Osteoblast (primary cell): ENCODE measurements at places on chromosomes 5 and 9. TPM values are rescaled to one million over a fixed set of nuclear protein-coding genes. Genes with fewer than 3 reads are reported as not detected.

TIMD4 gene
- not detected in 2 replicates for total RNA-seq

FNIP1 gene
- total RNA-seq = 108 and 116 TPM in 2 replicates

NRG2 gene
- 0.72 and 0.88 TPM in 2 replicates for total RNA-seq

FAM151B gene
- 13.0 and 19.2 TPM in 2 replicates for total RNA-seq

ANKRD34B gene
- not detected in 2 replicates for total RNA-seq

KCNT1 gene
- total RNA-seq = not detected in 2 replicates

TICAM2 gene
- 6.9 and 9.1 TPM in 2 replicates for total RNA-seq

DNA sequence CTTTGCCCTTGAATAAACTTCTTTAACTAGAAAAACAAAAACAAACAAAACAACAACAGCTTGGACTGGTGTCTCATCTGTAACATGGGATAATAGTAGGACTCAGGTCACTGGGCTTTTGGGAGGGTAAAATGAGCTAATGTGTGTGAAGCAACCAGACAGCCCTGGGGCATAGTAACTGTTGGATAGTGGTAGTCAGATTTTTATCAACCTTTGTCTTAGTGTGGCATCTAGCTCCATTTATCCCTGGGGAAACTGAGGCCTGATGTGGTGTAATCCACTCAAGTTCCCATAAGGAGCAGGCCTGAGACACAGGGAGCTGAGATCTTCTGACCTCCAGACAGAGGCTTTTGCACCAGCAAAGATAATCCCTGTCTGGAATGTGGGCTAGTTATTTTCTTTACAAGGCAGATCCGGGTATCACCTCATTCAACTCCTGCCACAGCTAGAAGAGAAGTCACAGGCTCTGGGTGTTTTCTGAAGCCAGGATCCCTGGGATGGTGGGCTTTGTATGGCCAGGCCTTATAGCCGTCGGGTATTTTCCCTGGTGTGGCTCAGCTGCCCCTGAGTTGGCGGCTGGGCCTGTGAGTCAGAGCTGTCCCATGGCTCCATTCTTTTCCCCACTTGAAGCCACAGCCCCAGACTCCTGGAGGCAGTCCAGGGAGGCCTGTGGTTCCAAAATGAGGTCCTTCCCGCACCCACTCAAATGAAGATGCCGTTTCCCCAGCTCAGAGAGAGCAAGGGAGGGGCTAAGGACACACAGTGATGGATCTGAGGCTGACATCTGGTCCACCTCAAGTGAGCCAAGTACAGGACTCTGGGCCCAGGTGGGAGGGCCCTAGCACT, 26.1 kb upstream of the CSF1R start:
- peaks cover 40% of the 10 kb centered on the region for H3K36me3 ChIP-seq
- peaks cover 25% of the 10 kb centered on the region for H3K4me1 ChIP-seq
- peak overlapping the region; percentile 71 for H3K27ac ChIP-seq
- DNase-seq = peak; percentile 98

DNA sequence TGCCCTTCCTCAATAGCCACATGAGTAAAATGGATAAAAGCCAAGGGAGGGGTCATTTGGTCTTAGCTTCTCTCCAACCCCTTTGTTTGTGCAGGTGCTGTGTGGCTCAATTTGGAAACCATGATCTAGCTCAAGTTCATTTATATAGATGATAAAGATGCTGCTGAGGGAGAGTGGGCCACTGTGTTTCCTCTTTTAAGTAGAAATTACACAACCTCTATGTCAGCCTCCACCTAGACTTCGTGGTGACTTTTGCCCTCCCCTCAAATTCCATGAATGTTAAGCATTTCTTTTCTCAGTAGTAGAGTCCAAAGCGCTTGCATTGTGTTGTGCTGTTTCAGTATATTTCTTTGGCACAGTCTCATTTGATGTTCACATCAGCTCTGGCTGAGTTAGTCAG, 241.4 kb downstream of the ARHGAP26 start:
- H3K4me3 ChIP-seq = no peak overlapping the region
- no peaks in the 10 kb centered on the region for H3K36me3 ChIP-seq
- no peaks in the 10 kb centered on the region for H3K27me3 ChIP-seq
- H3K4me1 ChIP-seq = peaks cover 27% of the 10 kb centered on the region
- peak overlapping the region; percentile 52 for H3K27ac ChIP-seq
- DNase-seq = peak; percentile 69

GRCh38 chr5:83718195-83718825, 2.3 kb downstream of the HAPLN1 start:
- peaks cover 22% of the 10 kb centered on the region for H3K4me1 ChIP-seq
- no peaks in the 10 kb centered on the region for H3K36me3 ChIP-seq
- peak; percentile 78 for DNase-seq
- peak overlapping the region; percentile 77 for H3K4me3 ChIP-seq

- H3K27me3 ChIP-seq = no peaks in the 10 kb centered on the region
- peaks cover 99% of the 10 kb centered on the region for H3K36me3 ChIP-seq
- H3K4me1 ChIP-seq = no peaks in the 10 kb centered on the region
- no peak overlapping the region for H3K4me3 ChIP-seq
Observed at GRCh38 chr5:151132963-151133362, 24.6 kb downstream of the ANXA6 start.

GRCh38 chr9:101579711-101580545, 14.8 kb downstream of the PPP3R2 start:
- H3K27me3 ChIP-seq = no peaks in the 10 kb centered on the region
- H3K36me3 ChIP-seq = no peaks in the 10 kb centered on the region
- H3K27ac ChIP-seq = no peak overlapping the region
- H3K4me1 ChIP-seq = no peaks in the 10 kb centered on the region
- H3K4me3 ChIP-seq = no peak overlapping the region

- no peaks in the 10 kb centered on the region for H3K4me1 ChIP-seq
- H3K27ac ChIP-seq = no peak overlapping the region
- H3K4me3 ChIP-seq = no peak overlapping the region
- H3K36me3 ChIP-seq = no peaks in the 10 kb centered on the region
- no peak for DNase-seq
- no peaks in the 10 kb centered on the region for H3K27me3 ChIP-seq
Observed at GRCh38 chr9:14741369-14741768, 18.8 kb upstream of the CER1 start.

GRCh38 chr5:1661311-1661710, 137.6 kb upstream of the LPCAT1 start:
- no peaks in the 10 kb centered on the region for H3K36me3 ChIP-seq
- H3K4me1 ChIP-seq = no peaks in the 10 kb centered on the region
- no peak overlapping the region for H3K27ac ChIP-seq
- DNase-seq = peak; percentile 60

GRCh38 chr5:99721506-99721905, 792.7 kb upstream of the CHD1 start:
- DNase-seq = no peak
- no peaks in the 10 kb centered on the region for H3K27me3 ChIP-seq
- H3K36me3 ChIP-seq = no peaks in the 10 kb centered on the region
- H3K4me1 ChIP-seq = no peaks in the 10 kb centered on the region

DNA sequence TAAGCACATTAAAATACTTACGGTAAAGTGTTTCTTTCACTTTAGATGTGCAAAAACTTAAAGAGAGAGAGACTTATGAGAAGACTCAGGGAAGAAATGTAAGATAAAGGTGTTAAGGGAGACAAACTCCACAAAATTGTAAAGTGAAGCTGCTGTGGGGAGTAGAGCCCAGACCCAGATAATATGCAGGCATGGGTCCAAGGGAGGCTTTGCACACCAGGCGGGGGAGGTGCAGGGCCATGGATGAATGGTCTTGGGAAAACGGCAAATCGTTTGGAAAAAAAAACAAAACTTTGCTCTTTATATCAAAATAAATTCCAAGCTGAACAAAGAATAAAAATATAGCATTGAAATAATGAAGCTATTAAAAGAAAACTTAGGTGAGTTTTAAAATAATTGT, 9.1 kb downstream of the SYK start:
- H3K4me1 ChIP-seq = no peaks in the 10 kb centered on the region
- H3K27ac ChIP-seq = no peak overlapping the region
- H3K4me3 ChIP-seq = no peak overlapping the region
- DNase-seq = no peak
- no peaks in the 10 kb centered on the region for H3K27me3 ChIP-seq

DNA sequence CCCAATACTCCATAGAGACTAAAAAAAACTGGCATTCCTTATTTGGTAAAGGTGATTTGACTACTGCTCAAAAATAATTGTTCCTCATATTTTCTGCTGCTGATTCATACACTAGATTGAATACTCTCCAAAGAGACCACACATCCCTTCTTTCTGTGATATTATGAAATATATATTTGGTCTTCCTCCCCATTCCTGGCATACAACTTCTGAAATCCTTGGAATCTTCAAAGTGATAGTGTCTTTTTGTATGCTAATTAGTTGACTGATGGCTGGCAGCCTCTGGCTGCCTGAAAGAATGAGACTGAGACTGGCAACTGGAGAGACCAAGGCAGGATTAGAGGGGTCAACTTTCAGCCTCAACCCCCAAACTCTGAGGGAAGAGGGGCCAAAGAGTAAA, 348.0 kb upstream of the RFX3 start:
- H3K36me3 ChIP-seq = no peaks in the 10 kb centered on the region
- H3K4me1 ChIP-seq = peaks cover 29% of the 10 kb centered on the region

GRCh38 chr9:110659891-110660541, 8.6 kb upstream of the MUSK start:
- no peaks in the 10 kb centered on the region for H3K27me3 ChIP-seq
- peaks cover 15% of the 10 kb centered on the region for H3K4me1 ChIP-seq
- H3K27ac ChIP-seq = peak overlapping the region; percentile 40
- no peak overlapping the region for H3K4me3 ChIP-seq
- no peak for DNase-seq

DNA sequence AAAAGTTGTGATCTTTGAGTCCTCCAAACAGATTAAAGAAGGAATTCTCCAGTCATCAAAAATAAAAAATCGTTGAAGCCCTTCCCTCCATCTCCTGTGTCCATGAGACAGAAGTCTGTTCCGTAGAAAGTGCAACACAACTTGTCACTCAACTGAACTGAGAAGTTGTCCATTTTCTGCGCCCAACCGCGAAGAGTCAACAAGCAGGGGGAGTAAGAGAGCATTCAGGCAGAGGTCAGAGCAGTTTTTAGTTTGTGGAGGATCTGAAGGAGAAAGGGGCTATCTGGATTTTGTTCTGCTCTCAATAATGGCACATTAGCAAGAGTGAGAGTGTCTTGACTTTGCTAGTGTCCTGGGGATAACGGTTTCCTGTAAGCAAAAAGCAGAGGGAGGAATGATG, 303.9 kb downstream of the ICE1 start:
- no peak overlapping the region for H3K27ac ChIP-seq
- no peaks in the 10 kb centered on the region for H3K27me3 ChIP-seq
- no peaks in the 10 kb centered on the region for H3K36me3 ChIP-seq
- DNase-seq = no peak
- H3K4me3 ChIP-seq = no peak overlapping the region

DNA sequence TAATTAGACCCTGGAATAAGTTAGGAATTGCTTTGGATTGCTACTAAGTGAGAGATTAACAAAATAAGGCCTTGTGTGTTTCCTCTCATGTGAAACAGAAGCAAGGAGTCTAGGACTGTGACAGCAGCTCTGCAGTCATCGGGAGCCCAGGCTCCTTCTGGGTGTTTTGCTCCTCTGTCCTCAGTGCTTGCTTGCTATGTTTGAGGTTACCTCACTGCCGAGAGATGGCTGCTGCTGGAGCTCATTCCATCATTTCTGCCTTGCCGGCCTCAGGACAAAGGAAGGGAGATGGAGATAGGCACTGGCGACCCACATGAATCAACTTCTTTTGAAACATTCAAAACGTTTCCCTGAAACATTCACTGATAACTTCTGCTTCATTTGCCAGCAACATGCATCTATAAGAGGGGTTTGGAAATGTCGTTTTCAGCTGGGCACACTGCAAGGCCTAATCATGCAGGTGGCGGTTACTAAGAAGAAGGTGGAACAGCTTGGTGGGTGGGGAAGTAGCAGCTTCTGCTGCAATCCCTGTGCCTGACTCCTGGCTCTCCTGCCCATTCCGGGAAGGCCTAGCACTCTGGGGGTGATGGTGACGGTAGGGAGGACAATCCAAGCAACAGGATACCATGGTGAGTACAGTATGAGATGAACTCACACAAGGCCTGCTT, 77.2 kb upstream of the CD180 start:
- H3K4me1 ChIP-seq = peaks cover 7% of the 10 kb centered on the region
- no peaks in the 10 kb centered on the region for H3K36me3 ChIP-seq
- H3K27me3 ChIP-seq = no peaks in the 10 kb centered on the region
- no peak overlapping the region for H3K4me3 ChIP-seq

DNA sequence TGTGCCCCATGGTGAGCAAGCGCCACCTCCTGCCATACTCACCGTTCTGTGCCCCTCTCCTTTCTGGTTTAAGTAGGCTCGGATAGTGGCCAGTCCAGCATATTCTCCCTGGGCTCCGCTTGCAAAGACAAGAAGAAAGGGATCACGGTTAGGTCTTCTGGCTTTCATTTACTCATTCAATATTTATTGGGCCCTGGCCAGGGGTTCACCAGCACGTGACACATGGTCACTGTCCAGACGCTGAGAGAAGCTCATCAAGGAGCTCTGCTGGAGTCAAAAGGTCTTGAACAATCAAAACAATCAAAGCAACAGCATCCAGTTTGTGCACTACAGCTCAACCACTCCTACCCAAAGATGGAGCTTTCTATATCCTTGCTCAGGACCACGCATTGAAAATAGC, 80.2 kb downstream of the GLDC start:
- H3K27me3 ChIP-seq = no peaks in the 10 kb centered on the region
- peak; percentile 56 for DNase-seq
- peaks cover 52% of the 10 kb centered on the region for H3K4me1 ChIP-seq
- peak overlapping the region; percentile 100 for H3K27ac ChIP-seq
- H3K4me3 ChIP-seq = no peak overlapping the region

DNA sequence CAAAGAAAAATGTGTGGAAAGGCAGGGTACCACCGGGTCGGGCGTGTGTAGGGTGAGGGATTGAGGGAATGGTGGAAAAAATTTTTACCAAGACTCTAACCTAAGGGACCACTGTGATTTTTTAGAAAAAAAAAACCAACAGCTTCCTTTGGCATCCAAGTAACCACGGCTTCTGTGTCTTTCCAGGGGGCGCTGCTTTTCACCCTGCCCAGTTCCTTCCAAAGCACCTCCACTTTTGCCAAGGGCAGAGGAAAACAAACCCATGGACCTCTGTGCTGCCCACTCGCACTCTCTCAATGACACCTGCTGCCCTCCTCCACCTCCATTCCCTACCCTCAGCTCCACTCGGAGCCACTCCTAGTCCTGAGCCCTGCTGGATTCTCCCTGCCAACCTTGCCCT, 381.0 kb downstream of the ENC1 start:
- DNase-seq = no peak
- no peaks in the 10 kb centered on the region for H3K4me1 ChIP-seq
- no peaks in the 10 kb centered on the region for H3K36me3 ChIP-seq
- no peak overlapping the region for H3K4me3 ChIP-seq

- peaks cover 9% of the 10 kb centered on the region for H3K4me1 ChIP-seq
- H3K36me3 ChIP-seq = no peaks in the 10 kb centered on the region
- peak overlapping the region; percentile 10 for H3K4me3 ChIP-seq
- DNase-seq = no peak
- H3K27ac ChIP-seq = no peak overlapping the region
Observed at GRCh38 chr5:159459951-159460538, 129.8 kb upstream of the IL12B start.

DNA sequence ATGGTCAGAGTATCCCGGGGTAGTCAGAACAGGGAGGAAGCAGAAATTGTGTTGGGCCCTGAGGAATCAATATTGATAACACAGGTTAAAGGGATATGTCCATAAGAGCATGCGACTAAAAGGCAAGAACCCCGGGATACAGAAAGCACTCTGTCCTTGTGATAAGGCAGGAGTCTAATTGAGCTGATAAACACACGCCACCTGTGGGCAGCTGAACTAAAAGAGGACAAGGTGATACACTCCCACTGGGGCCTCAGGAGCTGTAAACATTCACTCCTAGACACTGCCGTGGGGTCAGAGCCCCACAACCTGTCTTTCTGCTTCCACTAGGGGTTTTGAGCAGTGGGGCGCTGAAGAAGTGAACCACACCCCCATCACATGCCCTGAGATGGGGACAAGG, 144.7 kb upstream of the MPDZ start:
- H3K27me3 ChIP-seq = peaks cover 12% of the 10 kb centered on the region
- H3K4me3 ChIP-seq = no peak overlapping the region

GRCh38 chr5:73454379-73455036, 5.9 kb upstream of the FOXD1 start:
- H3K4me3 ChIP-seq = no peak overlapping the region
- peaks cover 12% of the 10 kb centered on the region for H3K27me3 ChIP-seq
- no peak for DNase-seq
- H3K4me1 ChIP-seq = peaks cover 7% of the 10 kb centered on the region
- H3K27ac ChIP-seq = no peak overlapping the region
- H3K36me3 ChIP-seq = no peaks in the 10 kb centered on the region
